ENCODE measurements at places on chromosomes 2 and 18. TPM values are rescaled to one million over a fixed set of nuclear protein-coding genes. Genes with fewer than 3 reads are reported as not detected.
A peak's percentile ranks its signal among the peaks of the same experiment; 100 is the strongest.

The ZEB2 gene
- total RNA-seq: 95.4 TPM

- H3K36me3 ChIP-seq: peaks cover 13% of the 10 kb centered on the region
- no peak for DNase-seq
- no peak overlapping the region for H3K4me3 ChIP-seq
- H3K27me3 ChIP-seq: no peaks in the 10 kb centered on the region
- H3K4me1 ChIP-seq: peaks cover 10% of the 10 kb centered on the region
- H3K27ac ChIP-seq: no peak overlapping the region
Observed at GRCh38 chr2:40166006-40166405, 285.9 kb downstream of the SLC8A1 start.

- peaks cover 16% of the 10 kb centered on the region for H3K36me3 ChIP-seq
- DNase-seq: no peak
- H3K27me3 ChIP-seq: no peaks in the 10 kb centered on the region
- no peak overlapping the region for H3K27ac ChIP-seq
Observed at GRCh38 chr2:241598061-241598460, 38.9 kb downstream of the THAP4 start.

- H3K27me3 ChIP-seq: peaks cover 2% of the 10 kb centered on the region
- no peaks in the 10 kb centered on the region for H3K36me3 ChIP-seq
- H3K27ac ChIP-seq: no peak overlapping the region
Observed at GRCh38 chr2:74250189-74250631, 51.8 kb downstream of the MTHFD2 start.

DNA sequence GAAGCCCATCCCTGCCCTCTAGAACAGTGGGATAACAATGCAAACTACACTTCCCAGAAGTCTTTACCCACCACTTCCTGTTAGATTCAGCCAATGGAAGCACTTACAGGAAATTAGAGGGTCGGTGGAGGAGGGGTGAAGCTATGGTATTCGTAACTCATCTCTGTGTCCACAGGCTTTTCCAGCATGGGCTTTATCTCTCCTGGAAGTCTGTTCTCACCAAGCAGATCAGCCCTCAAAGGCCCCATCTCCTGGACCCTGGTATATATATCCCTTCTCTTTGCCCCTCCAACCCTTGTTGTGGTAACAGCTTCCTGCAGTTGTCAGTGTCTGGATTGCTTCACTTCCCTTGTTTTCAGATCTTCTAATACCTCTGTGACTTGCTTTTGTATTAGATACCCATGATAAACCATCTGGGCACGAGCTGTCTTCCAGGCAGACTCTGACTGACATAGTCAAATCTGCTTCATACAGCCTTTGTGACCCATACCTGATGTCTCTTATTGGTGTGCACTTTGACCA is 475.0 kb upstream of the POU3F3 start:
- no peaks in the 10 kb centered on the region for H3K36me3 ChIP-seq
- peak overlapping the region; percentile 83 for H3K4me3 ChIP-seq
- no peak for DNase-seq
- H3K27ac ChIP-seq: peak overlapping the region; percentile 89

The RBM44 gene
- total RNA-seq: 0.50 TPM
